Stimulated activated CD4-positive, alpha-beta T cell treated with anti-CD3 and anti-CD28 coated beads, Interleukin-1b, Interleukin-23, amount 100 ng/mL, for 1 hour (primary cell): ENCODE measurements at places on chromosomes 3 and 15.

DNA sequence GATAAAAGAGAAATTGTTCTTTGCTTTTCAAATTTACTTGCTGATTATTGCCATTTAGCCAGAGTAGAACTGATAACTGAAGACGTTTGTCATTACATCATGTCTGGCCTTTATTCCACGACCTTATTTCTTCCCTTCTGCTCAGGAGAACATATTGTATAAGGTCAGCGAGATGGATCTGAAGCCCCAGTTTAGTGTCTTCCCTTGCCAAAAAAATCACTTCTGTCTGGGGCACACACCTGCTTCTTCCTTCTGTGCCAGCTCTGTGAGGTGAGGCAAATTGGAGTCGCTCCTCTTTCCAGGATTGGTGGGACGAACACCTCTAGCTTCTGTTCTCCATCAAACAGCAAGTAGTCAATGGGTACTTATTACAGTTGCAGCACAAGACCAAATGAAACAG, 250.3 kb upstream of the CRBN start:
- no peak for DNase-seq

- DNase-seq = no peak
These were observed 15.1 kb downstream of the BOC start for GRCh38 chr3:113226491-113226890.

GRCh38 chr3:87397211-87397610, 120.8 kb upstream of the POU1F1 start:
- DNase-seq = no peak

GRCh38 chr3:42999212-42999611, 20.1 kb downstream of the GASK1A start:
- no peak for DNase-seq

DNA sequence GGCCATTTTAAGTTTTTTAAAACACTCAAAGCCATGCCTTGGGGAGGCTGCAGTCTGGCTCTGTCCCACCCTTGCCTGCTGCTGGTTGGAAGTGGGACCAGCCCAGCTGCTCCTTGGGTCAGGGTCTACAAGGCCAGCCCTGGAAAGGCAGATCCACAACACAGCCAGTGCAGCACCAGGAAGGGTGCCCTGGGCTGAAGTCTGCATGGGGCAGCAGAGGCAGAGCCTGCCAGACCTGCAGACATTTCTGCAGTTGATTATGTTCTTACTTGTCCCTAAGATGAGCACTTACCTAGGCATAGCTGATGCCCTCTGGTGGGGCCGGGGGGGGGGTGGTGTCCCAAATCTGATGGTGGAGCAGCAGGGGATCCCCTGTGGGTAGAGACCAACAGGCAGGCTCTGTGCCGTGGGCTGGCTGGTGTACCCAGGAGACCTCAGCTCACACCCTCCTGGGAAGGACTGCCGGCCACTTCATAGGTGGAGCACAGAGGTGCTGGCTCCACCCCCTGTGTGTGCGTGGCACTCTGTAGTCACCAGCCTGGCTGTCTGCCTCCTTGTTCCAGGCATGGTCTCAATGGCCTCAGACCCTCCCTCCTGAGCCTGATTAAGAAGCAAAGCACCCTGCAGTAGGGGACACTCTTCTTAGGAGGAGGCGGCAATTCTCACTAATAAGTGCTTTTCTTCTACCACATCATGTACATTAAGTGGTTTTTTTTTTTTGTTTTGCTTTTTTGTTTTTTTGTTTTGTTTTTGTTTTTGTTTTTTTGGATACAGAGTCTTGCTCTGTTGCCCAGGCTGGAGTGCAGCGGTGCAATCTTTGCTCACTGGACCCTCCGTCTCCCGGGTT, 97.4 kb upstream of the KLF13 start:
- DNase-seq = no peak

DNA sequence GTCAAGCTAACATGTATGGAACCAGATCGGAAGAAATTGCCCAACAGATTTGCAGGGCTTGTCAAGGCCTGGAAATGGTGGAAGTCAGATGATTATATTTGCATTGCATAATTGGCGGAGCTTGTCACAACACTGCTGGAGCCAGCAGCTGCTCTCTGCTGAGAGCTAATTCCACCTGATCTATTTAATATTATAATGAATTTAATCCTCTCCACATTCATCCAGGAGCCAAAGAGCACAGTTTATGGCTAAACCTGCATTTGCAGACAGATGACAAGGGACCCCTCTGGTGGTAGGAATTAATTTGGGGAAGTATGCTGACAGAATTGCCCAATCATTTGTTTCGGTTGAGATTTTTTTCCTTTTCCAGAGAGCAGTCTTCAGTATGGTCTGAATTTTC, 730.2 kb downstream of the TUSC7 start:
- no peak for DNase-seq

GRCh38 chr3:123800362-123800682, 83.8 kb downstream of the MYLK start:
- DNase-seq = no peak

GRCh38 chr3:4766716-4767499, 212.3 kb upstream of the BHLHE40 start:
- DNase-seq = no peak

GRCh38 chr3:128935922-128936321, 56.5 kb downstream of the ACAD9 start:
- DNase-seq = no peak

DNA sequence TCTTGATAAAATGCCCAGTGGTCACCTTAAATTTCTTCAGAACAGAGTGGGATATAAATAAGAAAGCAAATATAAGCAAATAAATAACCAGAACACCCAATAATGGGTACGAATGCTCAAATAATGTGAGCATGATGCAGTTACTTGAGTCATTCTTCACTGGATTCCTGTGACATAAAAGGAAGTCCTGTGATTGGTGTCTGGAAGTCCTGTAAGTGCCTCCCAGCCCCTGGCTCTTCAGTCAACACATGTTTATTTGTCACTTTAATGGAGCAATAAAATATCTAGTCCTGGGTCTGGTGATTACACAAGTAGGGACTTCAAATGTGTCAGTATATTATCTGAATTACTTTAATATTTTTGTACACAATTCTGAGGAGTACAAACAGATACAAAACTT, 30.4 kb downstream of the TMEM212 start:
- no peak for DNase-seq
